Stimulated activated CD4-positive, alpha-beta T cell treated with anti-CD3 and anti-CD28 coated beads, TNF-alpha, amount 100 ng/mL, for 4 hours (primary cell): ENCODE measurements at places on chromosomes 6 and 20.

- no peak for DNase-seq
Observed at GRCh38 chr6:169362501-169363121, 109.0 kb upstream of the THBS2 start.

DNA sequence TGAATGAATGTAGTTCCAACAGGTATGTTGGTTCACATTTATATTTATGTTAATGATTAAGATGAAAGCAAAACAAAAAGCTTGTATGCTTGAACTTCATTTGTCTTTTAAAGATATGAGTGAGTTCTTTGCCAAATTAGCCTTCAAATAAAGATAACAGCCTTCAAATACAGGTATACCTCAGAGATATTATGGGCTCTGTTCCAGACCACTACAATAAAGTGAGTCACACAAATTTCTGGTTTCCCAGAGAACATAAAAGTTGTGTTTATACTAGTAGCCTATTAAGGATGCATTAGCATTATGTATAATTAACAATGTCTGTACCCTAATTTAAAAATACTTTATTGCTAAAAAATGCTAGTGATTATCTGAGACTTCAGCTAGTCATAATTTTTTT, 245.3 kb upstream of the MAN1A1 start:
- no peak for DNase-seq

- DNase-seq: no peak
Observed at GRCh38 chr6:6474170-6474920, 114.2 kb upstream of the LY86 start.

- no peak for DNase-seq
Observed at GRCh38 chr6:153595903-153596302, 443.1 kb upstream of the OPRM1 start.

DNA sequence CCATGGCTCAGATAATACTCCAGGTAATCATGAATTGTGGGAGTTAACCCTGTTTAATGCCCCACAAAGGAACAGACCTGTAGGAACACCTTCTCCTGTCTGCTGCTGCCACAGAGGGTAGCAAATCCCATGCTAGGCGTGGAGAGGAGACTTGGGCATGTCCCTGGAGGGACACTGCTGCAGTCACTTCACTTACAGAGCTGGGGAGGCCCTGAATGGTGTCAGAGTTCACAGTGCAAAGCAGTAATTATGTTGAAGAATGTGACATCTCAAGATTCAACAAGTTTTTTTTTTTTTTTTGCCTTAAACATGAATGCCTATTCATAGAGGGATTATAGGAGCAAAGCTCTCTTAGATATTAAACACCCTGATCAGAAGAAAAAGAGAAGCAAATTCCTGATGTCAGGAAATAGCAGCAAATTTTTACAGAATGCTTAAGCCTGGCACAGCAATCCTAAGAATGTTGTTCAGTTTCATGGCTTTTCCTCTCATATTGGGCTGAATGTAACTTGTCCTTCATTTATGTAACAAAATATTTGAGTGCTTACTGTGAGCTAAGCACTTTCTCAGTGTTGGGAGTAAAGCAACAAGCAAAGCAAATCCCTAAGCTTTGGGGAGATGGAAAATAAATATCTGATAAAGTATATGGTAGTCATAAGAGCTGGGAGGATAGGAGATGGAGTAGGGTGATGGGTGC, 45.0 kb downstream of the CARMIL1 start:
- no peak for DNase-seq

DNA sequence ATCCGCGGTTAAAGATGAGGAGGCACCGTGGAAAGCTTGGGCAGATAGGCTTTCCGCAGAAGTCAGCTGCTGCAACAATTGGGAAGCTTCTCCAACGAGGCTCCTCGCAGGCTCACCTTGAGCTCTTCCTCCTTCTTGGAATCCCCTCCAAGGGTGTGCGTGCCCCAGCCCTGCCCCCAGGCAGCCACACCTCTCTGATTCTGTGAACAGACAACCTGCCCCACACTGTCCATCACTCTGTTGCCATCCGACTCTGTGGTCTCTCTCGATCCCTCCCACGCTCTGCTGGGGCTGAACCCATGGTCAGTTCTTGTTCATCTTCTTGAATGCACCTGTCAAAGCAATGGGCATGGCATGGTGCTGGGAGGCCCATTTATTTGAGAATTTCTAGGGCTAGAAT, 31.5 kb downstream of the PACSIN1 start:
- DNase-seq: no peak

GRCh38 chr20:21395666-21396598, 1.4 kb downstream of the NKX2-4 start:
- peak; percentile 14 for DNase-seq
